ENCODE measurements at places on chromosomes 3 and 15. TPM values are rescaled to one million over a fixed set of nuclear protein-coding genes. Genes with fewer than 3 reads are reported as not detected.

Gene MNS1
- 0.48 TPM for total RNA-seq

Gene SEMA3G
- total RNA-seq = 18.2 TPM

Gene COL7A1
- 0.19 TPM for total RNA-seq

Gene STARD9
- total RNA-seq = 27.1 TPM

Gene SEMA5B
- total RNA-seq = not detected

Gene SLC15A2
- 0.33 TPM for total RNA-seq

Gene MST1R
- total RNA-seq = 0.33 TPM

Gene P3H2
- total RNA-seq = 16.0 TPM

Gene IMPG2
- total RNA-seq = 0.98 TPM

Gene TMEM41A
- total RNA-seq = 13.7 TPM

Gene IL17RB
- not detected for total RNA-seq

All from vein endothelial cell (primary cell).